Right cardiac atrium (tissue), 5 donors: ENCODE measurements at places on chromosomes 11 and 22. TPM values are rescaled to one million over a fixed set of nuclear protein-coding genes. Genes with fewer than 3 reads are reported as not detected.

DNA sequence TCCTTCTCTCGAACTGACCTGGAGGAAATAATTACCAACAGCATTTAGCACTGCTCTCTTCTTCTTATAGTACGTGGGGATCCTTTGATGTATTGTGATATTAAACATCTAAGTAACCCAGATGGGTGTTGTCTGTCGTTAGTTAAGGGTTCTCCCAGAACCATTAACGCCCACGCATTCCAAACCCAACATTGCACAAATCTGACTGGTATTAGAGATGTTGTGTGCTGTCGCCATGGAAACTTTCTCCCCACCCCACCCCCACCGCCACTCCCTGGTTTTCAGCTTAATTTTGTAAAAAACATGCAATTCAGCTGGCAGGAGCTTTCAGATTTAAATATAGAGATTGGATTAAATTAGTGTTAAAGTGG, 1495.2 kb downstream of the TBC1D22A start:
- peak; percentile 26 for DNase-seq

DNA sequence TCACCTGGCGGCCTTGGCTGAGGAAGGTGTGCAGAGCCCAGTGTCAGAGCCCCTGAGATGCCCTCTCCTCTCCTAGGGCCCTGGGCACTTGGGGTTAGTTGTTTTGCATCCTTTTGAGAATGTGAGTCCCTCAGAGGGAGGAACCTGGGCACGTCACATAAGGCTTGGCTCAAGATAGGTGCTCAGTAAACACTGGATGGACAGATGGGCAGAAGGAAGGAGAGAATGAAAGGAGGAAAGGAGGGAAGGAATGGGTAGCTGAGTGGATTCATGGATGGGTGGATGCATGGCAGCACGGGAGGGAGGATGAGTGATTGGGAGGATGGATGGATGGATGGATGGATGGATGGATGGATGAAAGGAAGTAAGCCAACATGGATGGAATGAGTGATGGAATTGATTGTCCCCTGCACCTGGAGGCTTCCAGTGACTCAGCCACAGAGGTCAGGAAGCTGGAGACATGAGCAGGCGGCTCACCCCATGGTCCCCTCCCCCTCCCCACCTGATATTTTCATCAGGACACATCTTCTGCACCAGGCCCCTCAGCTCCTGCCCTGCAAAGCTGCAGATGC, 62.2 kb downstream of the IGLL1 start:
- DNase-seq: peak; percentile 20

GRCh38 chr11:14446701-14447169, 52.9 kb downstream of the COPB1 start:
- no peak for DNase-seq

DNA sequence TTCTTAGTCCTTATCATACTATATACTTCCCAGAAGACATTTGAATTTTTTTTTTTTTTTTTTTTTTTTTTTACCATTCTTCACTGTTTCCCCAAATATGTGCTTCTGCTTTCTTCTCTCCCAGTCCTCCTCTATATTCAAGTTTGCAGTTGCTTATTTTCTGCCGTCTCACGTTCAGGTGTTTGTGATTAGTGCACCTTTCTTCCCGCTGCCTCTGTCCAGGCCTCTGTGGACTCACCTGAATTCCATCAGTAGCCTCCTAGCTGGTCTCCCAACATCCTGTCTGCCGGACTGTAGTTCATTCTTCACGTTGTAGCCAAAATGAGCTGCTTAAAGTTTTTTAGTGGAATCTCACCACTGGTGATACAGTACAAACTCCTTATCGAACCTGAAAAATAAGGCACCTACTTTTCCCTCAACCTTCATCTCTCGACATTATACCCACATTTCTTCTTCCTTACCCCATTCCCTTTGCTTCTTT, 795 bp upstream of the MSANTD4 start:
- DNase-seq: no peak

Gene TSSK2
- polyA plus RNA-seq: 0.09 TPM
